ENCODE measurements at places on chromosomes 5 and 9.

GRCh38 chr9:108041551-108041950, 552.0 kb upstream of the KLF4 start:
- no peak for DNase-seq

GRCh38 chr9:32339424-32339823, 45.0 kb upstream of the ACO1 start:
- DNase-seq, result no peak

DNA sequence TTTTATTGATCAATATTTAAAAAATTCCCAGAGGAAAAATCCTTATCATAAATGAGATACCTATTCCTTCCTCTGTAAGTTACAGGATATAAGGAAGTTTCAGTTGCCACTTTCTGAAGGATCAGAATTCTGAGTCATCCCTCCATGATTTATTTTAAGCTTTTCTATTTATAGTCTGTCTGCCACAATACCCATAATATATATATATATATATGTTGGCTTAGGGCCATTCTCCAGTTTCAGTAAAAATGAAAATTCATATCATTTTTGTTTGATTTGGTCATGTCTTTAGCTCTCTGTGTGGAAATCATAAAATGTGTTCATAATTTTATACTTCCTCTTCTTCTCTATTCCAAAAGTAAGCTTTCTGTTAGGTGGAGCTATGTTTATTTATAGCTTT, 215.8 kb upstream of the CYLC2 start:
- no peak for DNase-seq

DNA sequence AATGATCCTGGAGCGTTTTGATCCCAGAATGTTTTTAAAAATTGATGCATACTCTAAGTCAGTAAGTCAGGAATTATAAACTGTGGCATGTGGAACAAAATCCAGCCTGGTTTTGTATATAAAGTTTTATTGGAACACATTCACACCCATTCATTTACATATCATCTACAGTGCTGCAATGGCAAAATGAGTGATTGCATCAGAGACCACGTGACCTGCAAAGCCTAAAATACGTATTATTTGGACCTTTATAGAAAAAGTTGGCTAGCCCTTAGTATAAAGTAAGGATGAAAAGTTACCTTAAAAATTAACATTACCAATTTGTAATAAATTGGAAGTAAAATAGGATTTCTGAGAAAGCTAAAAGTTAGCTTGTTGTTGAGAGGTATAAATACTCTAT, 95.0 kb downstream of the PCSK5 start:
- DNase-seq, result no peak

DNA sequence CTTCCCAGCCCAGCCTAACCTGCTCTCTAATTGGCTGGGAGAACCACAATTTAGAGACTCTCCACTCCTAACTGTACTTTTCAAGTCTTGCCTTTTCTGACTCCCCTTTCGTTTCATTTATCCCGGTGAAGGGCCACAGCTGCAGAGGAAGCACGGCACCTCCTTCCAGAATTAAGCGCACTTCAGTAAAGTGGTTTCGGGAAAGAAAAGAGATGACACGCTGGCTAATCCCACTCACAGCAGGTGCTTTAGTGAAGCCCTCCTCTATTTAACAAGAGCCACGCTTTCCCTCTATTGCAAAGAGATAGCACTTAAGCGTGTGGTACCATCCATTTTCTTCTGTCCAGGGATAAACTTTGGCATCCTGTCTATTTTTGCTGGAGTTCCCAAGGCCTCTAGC, 4.8 kb downstream of the DNAH5 start:
- DNase-seq, result no peak

GRCh38 chr9:133803028-133803585, 65.0 kb upstream of the SARDH start:
- DNase-seq, result no peak

GRCh38 chr5:174829511-174829864, 105.1 kb downstream of the MSX2 start:
- DNase-seq, result no peak

- no peak for DNase-seq
These were observed 257.6 kb downstream of the FBXL7 start for GRCh38 chr5:15757619-15758018.

- DNase-seq, result no peak
These were observed 123.0 kb upstream of the RFX3 start for GRCh38 chr9:3648722-3649246.

- no peak for DNase-seq
These were observed 193.2 kb downstream of the CACNA1B start for GRCh38 chr9:138070815-138071214.

- no peak for DNase-seq
These were observed 30.6 kb downstream of the VAV2 start for GRCh38 chr9:133961226-133962165.

DNA sequence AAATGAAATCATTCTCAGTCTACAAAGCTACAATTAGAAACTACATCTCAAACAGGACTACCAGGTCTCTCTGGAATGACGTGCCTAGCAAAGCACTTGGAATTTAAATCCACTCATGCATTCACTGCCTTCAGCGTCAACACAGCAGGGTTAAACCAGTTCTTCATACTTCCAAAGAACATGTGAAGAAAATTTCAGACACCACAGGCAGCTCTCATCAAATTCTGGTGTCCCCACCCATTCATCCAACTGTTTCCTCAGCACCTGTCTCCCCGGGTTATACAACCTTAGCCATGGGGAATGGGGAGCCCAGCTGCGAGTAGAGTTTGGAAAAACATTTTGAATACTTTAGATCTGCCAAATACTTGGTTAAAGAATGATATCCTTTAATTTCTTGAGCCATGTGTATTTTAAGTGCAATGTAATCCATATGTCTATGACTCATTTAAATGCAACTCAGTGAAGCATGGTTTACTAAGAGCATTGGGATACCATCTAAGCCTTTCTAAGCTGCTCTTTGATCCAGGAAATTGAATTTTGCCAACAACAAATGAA, 17.5 kb downstream of the ADAM19 start:
- peak; percentile 56 for DNase-seq

DNA sequence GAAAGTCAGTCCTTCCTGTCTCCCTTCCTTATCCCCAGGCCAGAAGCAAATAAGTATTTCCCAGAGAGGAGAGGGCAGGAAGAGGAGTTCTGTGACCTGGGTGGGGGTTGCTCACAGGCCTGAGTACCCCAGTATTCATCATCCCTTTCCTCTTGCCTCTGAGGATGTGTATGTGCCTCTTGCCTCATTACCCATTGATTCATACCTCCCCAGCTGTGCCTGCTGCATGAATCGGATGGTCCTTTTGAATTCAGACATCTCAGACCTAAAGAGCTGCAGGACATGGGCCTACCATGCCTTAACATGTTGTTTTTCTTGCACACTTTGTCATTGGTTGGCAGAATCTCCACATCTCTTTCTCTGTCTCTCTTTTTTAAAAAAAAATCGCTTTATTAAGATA, 112.8 kb upstream of the SHB start:
- DNase-seq, result no peak

- DNase-seq, result peak; percentile 35
These were observed 45.0 kb upstream of the N4BP3 start for GRCh38 chr5:178068293-178068692.

DNA sequence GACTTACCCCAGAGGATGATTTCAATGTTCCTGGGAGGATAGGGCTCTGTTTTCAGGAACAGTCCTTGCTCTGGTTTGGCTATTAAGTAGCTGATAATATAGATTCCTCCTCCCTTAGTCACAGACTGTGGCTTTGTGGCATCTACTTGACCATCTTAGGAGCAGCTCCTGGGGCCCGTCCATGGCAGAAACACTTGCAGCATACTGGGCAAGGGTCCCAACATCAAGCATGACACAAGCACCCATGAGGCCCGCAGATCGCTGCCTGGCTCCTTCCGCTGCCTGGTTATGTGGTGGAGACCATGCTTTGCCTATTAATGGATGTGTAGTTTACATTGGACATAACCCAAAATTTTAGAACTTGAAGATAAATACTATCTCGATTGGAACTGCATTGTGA, 170.1 kb downstream of the ICE1 start:
- no peak for DNase-seq

- DNase-seq, result no peak
These were observed 33.2 kb downstream of the GPR151 start for GRCh38 chr5:146482775-146483174.

DNA sequence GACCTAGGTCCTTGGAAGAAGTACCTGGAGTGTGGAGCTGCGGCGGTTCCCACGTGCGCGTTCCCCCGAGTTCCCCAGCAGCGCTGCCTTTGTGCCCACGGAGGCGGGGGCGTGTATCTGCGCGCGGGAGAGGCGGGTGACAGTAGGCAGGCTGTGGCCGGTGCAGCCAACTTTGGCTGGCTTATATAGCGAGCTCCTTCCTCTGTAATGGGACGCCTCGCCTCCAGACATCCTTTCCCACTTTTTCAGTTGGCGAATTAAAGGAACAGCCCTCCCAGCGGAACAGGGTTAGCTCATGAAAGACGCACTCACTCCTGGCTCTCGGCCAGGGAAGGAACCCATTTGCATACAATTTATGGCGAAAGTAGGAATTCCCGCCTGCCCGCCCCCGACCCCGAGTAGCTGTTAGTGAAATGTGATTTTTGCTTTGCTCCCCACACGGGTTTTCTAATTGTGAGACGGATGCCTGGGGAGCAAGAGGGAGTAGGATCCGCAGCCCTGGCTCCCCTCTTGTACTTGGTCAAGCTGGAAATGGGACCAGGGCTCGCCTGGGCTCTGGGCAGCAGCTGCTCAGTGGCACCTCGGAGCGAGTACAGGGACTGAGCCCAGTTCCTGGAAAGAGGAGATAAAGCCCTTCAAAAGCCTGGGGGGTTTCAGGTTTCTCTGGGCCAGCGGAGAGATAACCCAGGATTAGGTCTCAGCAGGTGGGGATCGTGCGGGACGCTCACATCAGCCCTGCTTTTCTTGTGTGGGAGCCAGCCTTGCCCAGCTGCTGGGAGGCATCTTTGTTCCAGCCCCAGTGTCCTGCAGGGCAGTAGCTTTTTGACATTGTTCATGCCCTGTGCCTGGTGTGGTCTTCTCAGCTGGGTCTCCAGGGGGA, at the start of gene TNC:
TSS of gene TNC (minus strand) at position 159 of the 880 bp plus-strand sequence. CDS start 27,139 bp downstream, outside the sequence.
- peak; percentile 89 for DNase-seq

GRCh38 chr5:171309276-171310211, 496 bp downstream of the TLX3 start:
- no peak for DNase-seq

DNA sequence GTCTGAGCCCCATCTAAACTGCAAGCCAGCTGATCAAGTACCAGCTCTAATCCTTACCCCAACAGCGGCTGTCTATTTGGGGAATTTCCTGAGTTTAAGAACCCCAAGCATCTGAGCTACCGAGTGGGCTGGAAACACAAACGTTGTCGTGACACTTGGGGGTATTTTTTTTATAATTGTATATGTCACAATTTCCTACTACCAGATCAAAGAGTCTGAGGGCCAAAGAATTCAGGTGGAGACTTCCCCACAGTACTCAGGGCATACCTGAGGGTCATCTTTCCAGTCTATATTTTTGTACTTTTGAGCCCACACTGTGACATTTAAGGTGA, 42.8 kb downstream of the PTTG1 start:
- no peak for DNase-seq

Measured in right hindlimb (tissue), 1 donor.